ENCODE measurements at places on chromosomes 11 and 22.

GRCh38 chr11:6864438-6864837 is 1.6 kb downstream of the OR10A2 start:
- DNase-seq = no peak

DNA sequence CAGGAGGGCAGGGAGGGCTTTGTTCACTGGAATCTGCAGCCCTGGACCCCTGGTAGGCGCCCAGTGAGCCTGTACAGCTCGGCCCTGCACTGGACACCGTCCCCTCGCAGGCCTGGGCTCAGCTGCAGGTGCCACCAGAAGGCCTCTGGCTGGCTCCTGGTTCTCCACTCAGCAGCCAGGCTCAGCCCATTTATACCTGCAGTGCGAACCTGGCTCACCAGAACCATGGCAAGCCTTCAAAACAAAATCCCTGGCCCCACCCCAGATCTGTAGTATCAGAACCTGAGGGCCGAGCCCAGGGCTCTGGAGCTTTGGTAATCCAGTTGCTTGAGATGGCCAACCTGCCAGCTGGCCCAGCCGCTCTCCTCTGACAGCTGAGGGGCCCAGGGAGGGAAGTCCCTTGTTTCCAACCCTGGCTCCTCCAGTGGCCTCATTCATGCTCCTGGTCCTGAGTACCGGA is 870 bp upstream of the FREY1 start:
- no peak for DNase-seq

GRCh38 chr11:104692751-104693150 is 205.5 kb downstream of the CASP12 start:
- no peak for DNase-seq

- no peak for DNase-seq
These were observed 116.4 kb downstream of the FAR1 start for GRCh38 chr11:13784855-13785254.

- DNase-seq = no peak
These were observed 70.5 kb upstream of the BLID start for GRCh38 chr11:122186439-122187080.

GRCh38 chr22:46929046-46929709 is 166.7 kb downstream of the TBC1D22A start:
- DNase-seq = no peak

- DNase-seq = no peak
These were observed 257.3 kb upstream of the ISX start for GRCh38 chr22:34808618-34809017.

DNA sequence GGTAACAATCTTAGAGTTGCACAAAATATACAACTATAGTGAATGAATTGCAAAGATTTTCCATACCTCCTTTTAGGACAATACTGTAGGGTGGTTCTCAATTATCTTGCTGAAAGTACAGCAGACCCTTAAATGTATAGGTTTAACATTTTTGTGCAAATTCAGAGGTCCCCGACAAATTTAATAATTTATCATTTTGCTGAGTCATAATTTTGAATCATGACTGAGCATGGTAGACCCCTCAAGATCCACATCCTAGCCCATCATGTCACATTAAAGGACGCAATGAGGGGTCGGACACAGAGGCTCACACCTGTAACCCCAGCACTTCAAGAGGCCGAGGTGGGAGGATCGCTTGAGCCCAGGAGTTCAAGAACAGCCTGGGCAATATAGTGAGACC is 43.5 kb downstream of the OSBP start:
- DNase-seq = no peak

DNA sequence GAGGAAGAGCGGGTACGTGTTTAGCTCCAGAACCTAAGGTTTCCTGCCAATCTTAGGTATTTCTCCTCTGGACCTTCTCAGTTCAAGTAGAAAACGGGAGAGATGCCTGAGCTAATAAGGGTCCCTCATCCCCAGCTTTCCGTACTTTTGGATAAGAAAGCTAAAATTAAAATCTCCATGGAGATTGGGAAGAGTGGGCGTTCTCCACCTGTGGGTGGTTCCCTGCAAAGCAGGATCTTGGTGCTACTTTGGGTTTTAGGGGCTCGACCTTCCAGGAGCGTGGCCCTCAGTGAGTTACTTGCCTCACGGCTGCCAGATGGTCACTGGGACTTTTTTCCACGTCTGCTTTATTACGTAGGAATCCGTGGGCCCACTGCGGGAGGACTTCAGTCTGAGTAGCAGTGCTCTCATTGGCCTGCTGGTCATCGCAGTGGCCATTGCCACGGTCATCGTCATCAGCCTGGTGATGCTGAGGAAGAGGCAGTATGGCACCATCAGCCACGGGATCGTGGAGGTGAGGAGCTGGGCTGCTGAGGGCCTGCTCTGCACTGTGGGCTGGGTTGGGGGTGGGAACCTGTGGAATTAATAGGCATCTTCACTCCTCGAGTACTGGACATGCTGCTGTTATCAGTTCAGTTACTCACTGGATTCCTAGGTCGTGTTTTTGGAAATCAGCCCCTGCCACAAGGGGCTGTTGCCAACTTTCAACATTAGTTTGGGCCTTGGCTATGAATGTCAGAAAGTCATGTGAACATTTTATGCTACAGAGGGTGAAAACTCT is 17.8 kb upstream of the ST14 start:
- DNase-seq = no peak

GRCh38 chr11:2447253-2447950 is 2.6 kb downstream of the KCNQ1 start:
- no peak for DNase-seq
